ENCODE measurements at places on chromosomes 2 and 18. TPM values are rescaled to one million over a fixed set of nuclear protein-coding genes. Genes with fewer than 3 reads are reported as not detected.

Gene ANKRD30BL
- not detected for total RNA-seq

Gene KRTCAP3
- total RNA-seq: 0.63 TPM

DNA sequence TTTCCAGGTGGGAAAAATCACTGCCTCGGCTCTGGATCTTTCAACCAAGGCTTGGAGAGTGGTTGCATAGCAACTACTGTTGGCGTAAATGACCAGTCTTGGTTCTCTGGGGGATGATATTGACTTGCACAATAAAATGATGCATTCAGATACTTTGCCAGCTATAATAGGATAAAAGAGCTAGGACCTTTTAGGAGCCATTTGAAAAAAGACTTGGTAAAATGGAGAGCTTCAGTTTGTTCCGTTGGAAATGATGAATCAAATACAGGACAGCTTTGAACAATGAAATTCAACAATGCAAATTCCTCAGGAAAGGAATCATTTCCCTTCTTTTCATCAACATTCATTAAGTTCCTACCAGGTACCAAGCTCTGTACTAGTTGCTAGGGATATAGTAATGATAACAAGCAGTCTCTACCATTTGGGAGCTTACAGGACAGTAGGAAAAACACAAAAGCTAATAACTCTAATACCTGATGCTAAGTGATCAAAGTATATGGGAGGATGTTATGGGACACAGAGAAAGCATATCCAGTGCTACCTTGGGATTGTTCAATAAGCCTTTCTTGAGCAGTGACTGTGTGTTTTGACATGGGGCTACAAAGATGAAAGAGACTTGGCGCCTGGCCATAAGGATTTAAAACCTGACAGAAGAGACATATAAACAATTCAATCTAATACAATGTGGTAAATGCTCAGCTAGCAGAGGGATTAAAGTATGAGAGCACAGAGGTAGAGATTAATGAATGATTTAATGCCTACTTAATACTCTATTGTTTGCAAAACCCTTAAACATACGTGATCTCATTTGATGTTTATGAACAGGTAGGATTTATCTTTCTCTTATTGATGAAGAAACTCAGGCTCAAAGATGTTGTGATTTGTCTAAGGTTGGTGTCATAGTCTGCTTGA, 110.7 kb downstream of the QPCT start:
- DNase-seq: no peak
- no peaks in the 10 kb centered on the region for H3K27me3 ChIP-seq
- H3K36me3 ChIP-seq: no peaks in the 10 kb centered on the region
- peaks cover 26% of the 10 kb centered on the region for H3K4me1 ChIP-seq
- no peak overlapping the region for H3K4me3 ChIP-seq

GRCh38 chr2:134305109-134305491, 51.2 kb downstream of the MGAT5 start:
- no peak for DNase-seq
- H3K4me3 ChIP-seq: no peak overlapping the region
- peaks cover 83% of the 10 kb centered on the region for H3K4me1 ChIP-seq
- H3K27me3 ChIP-seq: no peaks in the 10 kb centered on the region
- no peaks in the 10 kb centered on the region for H3K36me3 ChIP-seq

DNA sequence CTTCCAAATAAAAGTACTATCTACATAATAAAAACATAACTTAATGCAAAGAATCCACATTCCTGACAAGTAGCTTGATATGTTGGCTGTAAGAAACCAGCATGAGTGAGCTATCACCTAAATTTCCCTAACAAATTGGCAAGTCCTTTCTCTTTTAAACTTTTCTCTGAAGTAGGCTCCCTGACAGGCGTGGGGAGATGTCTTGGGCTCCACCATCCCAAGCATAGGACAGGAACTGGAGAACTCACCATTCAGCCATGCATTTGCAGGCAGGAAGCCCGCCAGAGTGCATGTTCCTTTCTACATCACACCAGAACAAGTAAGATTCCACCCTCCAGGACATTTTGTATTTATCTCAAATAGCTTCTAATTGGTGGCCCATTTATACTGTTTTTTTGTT, 921.9 kb upstream of the CELF4 start:
- H3K27ac ChIP-seq: no peak overlapping the region
- no peaks in the 10 kb centered on the region for H3K4me1 ChIP-seq
- no peak overlapping the region for H3K4me3 ChIP-seq

DNA sequence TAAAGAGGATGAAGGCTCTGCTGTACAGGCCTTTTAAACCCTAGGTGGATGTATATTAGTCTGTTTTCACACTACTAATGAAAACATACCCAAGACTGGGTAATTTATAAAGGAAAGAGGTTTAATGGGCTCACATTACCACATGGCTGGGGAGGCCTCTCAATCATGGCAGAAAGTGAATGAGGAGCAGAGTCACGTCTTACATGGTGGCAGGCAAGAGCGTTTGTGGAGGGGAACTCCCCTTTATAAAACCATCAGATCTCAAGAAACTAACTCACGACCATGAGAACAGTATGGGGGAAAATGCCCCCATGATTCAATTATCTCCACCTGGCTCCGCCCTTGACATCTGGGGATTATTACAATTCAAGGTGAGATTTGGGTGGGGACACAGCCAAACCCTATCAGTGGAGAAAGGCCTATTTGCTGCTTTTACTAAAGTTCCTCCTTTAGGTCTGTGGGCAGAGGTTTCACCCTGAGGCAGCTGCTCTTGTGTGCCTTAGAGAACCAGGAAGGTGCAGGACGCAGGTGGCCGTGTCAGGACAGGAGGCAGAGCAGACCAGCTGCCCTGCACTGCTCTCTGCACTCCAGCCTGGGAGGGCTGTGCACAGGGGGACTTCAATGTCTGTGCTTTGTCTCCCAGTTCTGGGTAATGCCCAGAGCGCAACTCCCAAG, 178.8 kb upstream of the HDAC4 start:
- H3K4me1 ChIP-seq: no peaks in the 10 kb centered on the region
- peaks cover 49% of the 10 kb centered on the region for H3K27me3 ChIP-seq
- no peaks in the 10 kb centered on the region for H3K36me3 ChIP-seq
- H3K27ac ChIP-seq: no peak overlapping the region
- DNase-seq: no peak
- H3K4me3 ChIP-seq: no peak overlapping the region

DNA sequence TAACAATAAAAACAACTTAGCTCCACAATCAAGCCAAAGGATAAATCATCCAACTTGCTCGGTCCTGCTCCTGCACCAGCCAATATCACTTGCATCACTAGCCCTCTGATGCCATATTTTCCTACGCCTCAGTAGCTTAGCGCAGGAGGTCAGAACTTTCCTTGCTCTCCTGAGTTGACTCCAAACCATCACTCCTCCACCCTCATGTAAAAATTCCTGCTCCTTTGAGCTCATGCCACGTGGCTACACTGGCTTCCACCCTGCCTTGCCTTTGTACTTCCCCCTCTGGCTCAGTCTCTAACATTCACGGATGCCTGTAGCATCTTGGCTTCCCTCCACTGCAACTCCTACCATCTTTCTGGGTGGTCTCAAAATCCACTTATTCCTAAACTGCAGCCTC, 25.2 kb downstream of the AAK1 start:
- H3K4me3 ChIP-seq: no peak overlapping the region
- H3K27me3 ChIP-seq: no peaks in the 10 kb centered on the region
- H3K27ac ChIP-seq: no peak overlapping the region
- H3K4me1 ChIP-seq: peaks cover 84% of the 10 kb centered on the region
- no peak for DNase-seq

- H3K27ac ChIP-seq: no peak overlapping the region
- H3K27me3 ChIP-seq: no peaks in the 10 kb centered on the region
- H3K4me1 ChIP-seq: peaks cover 90% of the 10 kb centered on the region
- H3K4me3 ChIP-seq: no peak overlapping the region
Observed at GRCh38 chr18:48787203-48788151, 163.3 kb downstream of the SMAD7 start.

DNA sequence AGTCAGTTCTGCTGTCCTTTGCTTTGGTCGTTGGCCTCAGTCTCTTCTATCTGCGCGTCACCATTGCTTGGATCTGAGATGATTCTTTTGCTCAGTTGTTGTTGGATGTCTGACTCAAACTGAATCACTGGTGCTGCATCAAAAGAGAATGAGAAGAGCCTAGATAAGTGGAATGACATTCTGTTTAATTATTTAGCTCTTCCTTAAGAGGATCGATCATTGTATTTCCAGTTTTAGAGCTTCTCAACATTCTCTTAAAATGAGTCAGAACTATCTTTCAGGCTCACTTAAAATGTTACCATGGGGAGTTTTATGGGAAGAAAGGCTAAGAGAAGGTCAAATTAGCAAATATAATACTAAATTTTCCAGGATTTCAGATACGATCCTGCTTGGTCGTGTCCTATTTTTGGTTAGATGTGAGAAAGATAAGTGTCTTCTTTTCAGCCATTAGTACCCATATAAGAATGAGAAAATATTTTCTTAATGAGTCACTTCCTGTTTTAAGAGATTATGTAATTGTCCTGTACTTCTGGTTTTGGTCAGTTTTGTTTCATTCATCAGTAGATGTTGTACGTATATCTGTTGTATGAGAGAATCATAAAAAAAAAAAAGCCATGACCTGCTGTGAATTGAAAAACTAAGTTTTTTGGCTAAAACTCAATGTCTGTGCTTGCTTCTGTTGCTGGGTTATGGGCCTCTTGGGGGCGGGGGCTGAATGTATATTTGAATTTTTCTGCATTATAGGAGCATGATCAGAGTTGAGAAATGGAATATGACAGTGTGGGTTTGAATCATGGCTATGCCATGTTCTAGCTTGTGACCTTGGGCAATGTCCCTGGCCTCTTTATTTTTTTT, 31.6 kb upstream of the CASP10 start:
- peak overlapping the region; percentile 2 for H3K4me3 ChIP-seq
- peaks cover 84% of the 10 kb centered on the region for H3K36me3 ChIP-seq
- H3K27me3 ChIP-seq: no peaks in the 10 kb centered on the region
- peak overlapping the region; percentile 79 for H3K27ac ChIP-seq
- no peak for DNase-seq

Measured in left ventricle myocardium inferior (tissue), 1 donor.